Glutamatergic neuron (in vitro differentiated cells): ENCODE measurements at places on chromosomes 3 and 15. TPM values are rescaled to one million over a fixed set of nuclear protein-coding genes. Genes with fewer than 3 reads are reported as not detected.

SLC9C1 gene
- not detected for total RNA-seq

MYZAP gene
- not detected for total RNA-seq

FOXL2NB gene
- 0.15 TPM for total RNA-seq

CFAP100 gene
- not detected for total RNA-seq

AEN gene
- 15.4 TPM for total RNA-seq

FURIN gene
- 26.5 TPM for total RNA-seq

ZNF80 gene
- total RNA-seq = not detected

REC114 gene
- not detected for total RNA-seq

CNTN3 gene
- 2.2 TPM for total RNA-seq

CCDC39 gene
- not detected for total RNA-seq

USP19 gene
- total RNA-seq = 83.1 TPM

SI gene
- total RNA-seq = not detected

CLSTN2 gene
- total RNA-seq = 3.1 TPM

WDR49 gene
- 0.76 TPM for total RNA-seq

LRRC2 gene
- total RNA-seq = not detected

ARPP21 gene
- 10.3 TPM for total RNA-seq

GXYLT2 gene
- 10.9 TPM for total RNA-seq
